Hematopoietic multipotent progenitor cell treated with erythropoietin and hydrocortisone succinate and interleukin-3 and kit ligand, for 17 days (in vitro differentiated cells): ENCODE measurements at places on chromosomes 1 and 21.

DNA sequence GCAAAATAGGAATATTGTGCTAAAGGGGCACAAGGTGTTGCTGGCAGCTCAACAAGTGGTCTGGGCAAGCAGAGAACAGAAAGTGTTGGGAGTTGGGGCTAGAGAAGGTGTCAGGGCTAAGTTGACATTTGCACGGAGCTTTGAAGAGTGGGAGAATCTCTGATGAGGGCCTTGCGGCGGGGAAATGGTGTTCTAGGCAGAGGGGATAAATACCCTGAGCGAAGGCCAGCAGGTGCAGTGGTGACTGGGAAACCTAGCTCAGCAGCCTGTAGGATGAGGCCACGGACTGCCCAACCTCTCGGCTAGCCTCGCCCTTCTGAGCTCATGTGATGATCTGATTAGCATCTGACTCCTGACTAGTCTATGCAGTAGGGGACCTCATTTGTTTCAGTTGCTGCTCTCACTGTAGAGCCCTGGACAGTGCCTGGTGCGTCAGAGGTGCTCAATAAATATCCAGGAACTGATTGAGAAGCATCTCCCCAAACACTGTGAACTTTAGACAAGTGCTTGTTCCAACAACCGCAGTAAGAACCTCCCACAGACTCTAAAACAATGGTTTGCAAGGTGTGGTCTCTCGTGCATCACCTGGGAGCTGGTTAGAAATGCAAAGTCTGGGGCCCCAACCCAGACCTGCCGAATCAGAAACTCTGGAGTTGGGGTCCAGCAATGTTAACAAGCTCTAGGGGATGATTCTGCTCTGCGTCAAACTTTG is 1.0 kb upstream of the FOXO6 start:
- DNase-seq = no peak

GRCh38 chr1:186325239-186325638 is 49.8 kb downstream of the TPR start:
- DNase-seq = peak; percentile 27

DNA sequence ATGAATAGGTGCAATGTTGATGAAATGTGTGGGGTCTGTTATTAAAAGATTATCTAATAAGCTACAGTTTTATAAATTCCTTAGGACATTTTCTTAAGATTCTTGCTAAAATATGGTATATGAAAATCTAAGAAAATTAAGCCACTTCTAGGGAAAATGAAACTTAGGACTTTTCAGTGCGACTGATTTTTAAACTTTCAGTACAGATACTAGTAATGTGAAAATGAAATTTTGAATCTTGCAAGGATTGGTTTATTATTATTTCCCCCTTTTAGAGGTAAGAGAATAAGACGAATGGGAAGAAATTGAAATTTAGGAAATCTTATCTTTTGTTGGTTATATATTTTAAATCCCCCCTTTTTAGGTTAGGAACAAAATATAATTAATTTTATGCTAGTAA is 16.4 kb downstream of the CAPZA1 start:
- no peak for DNase-seq

- DNase-seq = no peak
Measured at GRCh38 chr1:160206421-160207117, 1.4 kb downstream of the PEA15 start.

DNA sequence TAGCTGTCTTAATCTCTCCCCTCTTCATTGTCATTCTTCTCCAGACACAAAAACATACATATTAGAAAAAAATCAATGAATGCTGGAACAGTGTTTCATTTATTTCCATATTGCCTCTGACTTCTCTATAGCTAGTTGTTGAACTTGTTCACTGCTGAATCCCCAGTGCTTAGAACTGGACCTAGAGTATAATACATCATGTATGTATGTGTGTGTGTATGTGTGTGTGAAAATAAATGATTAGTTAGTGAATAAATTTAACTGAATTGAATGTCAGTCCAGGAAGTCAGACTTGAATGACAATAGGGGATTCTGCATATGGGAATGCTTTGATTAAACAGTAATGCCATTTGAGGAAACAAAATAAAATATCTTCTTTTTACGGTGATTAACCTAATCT is 36.4 kb downstream of the FMO3 start:
- no peak for DNase-seq

DNA sequence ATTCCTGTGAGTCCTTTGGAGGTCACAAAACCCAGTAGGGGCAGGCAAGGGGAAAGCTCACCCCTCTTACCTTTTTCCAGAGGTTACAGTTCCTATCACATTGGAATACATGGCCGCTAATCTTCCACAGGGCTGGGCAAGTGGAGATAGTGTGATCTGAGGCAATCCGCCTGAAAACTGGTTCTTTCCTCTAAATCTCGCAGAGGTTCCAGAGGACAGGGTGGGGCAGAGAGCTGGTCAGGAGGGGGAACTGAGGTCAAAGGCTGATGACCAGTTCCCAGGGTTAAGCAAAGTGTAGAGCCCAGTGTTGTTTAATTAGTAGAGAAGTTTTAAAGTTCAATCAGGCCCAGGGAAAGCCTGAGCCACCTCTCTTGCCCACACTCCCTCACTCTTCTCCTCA is at the start of gene SERPINC1:
TSS of gene SERPINC1 (minus strand) at position 179 of the 400 bp plus-strand sequence. CDS start at position 111, 68 bp downstream.
- DNase-seq = no peak

- DNase-seq = peak; percentile 6
Measured at GRCh38 chr1:179599623-179600249, 8.1 kb downstream of the TDRD5 start.

DNA sequence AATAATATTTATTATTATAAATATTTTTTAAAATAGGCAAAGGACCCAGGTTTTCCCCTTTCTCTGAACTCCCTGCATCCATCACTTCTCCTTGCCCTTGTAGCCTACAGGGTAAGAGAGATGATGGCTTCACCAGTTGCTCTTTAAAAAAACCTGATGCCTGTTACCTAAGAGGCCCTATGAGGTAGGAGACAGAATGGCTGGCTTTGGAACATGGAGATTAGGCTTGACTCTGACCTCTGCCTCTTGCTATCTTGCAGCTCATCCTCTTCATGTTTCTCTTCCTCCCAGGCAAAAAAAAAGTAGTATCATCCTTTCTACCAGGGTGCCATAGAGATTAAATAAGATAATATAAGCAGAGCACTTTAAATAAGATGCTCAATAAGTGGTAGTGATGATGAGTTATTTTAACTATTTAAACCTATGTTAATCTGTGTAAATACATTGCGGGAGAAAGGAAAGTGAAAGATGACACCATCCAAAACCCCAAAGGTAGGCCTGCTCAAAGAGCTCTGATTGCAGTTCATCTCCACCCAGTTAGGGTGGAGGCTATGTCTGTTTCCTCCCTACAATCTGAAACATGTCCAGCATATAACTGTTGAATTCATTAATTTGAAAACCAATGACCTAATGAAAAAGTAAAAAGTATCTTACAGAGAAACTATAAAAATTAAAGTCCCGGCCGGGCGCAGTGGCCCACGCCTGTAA is 51.8 kb downstream of the RGS2 start:
- no peak for DNase-seq

- peak; percentile 27 for DNase-seq
Measured at GRCh38 chr1:2230781-2231531, 2.8 kb downstream of the SKI start.

GRCh38 chr1:53139951-53140361 is 2.5 kb downstream of the SLC1A7 start:
- DNase-seq = no peak
